Spinal cord (tissue), 10 donors: ENCODE measurements at places on chromosomes 3 and 15.

DNA sequence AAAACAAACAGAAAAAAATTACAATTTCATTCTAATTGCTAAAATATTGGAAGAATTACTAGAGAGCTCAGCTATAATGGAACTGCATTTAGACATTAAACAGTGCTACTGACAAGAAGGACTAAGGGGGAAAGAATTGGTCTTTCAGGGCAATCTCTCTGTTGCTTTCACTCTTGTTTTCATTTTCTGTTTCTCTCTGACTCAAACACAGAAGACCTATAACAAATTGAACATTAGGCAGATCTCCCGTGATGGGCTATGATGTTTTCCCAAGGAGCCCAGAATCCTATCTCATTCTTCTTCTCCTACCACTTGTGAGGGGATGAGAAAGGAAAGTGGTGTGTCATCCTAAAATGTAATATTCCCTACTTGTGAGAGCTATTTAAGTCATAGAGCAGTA, 358.0 kb upstream of the TGFBR2 start:
- DNase-seq: no peak

DNA sequence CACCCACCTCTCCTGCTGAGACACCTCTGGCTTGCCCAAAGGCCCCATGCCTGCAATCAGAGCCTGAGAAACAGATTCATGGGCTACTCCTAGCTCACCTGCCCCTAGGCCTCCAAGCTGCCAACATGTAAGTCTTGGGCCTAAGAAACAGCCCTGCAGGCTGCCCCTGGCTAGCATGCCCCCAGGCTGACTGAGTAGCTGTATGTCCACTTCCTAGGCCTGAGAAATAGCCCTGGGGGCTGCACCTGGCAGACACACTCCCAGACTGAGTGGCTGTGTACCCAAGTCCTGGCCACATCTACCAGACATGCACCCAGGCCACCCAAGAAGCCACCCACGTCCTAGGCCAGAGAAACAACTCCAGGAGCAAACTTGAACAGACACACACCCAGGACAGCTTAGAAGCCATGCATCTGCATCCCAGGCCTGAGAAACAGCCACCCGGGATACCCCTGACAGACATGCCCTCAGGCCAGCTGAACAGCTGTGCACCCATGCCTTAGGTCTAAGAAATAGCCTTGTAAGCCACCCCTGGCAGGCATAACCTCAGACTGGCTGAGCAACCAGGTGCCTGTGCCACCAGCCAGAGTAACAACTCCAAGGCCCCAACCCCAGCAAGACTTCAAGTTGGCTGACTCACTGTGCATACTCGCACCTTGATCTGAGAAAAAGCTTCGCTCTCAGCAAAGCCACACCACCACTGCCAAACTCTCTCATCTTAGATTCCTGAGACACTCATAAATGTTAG, 12.0 kb upstream of the NRG4 start:
- no peak for DNase-seq

- no peak for DNase-seq
Measured at GRCh38 chr3:11735638-11736037, 91.9 kb upstream of the VGLL4 start.

GRCh38 chr15:31277335-31278060, 49.1 kb upstream of the KLF13 start:
- DNase-seq: no peak

DNA sequence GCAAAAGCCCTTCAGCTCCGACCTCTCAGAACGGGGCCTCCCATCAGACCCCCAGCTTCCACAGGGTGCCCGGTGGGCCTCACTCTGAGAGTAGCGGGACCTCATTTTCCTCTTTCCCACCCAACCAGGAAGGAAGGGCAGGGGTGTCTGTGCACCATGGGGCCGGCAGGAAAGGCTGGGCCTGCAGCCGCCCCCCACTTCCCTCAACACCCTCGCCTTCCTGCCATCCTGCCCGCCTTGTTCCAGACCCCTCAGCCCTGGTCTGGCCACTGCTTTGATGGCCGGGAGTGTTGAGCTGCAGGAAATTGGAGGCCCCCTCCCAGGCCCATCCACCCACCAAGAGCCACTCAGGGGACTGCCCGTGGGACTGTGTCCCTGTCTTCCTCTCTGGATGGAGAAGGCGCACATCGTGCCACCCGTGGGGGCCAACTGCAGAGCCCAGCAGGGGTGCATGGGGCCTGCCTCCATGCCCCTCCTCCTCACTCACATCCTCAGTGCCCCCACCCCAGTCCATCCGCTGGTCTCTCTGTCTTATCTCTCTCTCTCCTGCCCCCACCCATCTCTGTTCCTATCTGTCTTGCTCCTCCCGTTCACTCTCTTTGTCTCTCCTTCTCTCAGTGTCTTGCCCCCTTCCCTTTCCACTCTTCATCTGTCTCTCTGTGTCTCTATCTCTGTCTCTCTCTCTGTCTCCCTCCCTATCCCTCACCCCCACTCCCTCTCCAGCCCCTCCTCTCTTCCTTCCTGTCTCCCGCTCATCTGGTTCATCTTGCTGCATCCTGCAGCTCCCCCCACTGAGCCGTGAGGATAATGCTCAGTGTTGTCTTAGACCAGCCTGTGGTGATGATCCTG, 1.8 kb upstream of the PLXND1 start:
- no peak for DNase-seq
